ENCODE measurements at places on chromosomes 3 and 15.

- DNase-seq, result no peak
These were observed 408.2 kb upstream of the RASGRP1 start for GRCh38 chr15:38972831-38973230.

DNA sequence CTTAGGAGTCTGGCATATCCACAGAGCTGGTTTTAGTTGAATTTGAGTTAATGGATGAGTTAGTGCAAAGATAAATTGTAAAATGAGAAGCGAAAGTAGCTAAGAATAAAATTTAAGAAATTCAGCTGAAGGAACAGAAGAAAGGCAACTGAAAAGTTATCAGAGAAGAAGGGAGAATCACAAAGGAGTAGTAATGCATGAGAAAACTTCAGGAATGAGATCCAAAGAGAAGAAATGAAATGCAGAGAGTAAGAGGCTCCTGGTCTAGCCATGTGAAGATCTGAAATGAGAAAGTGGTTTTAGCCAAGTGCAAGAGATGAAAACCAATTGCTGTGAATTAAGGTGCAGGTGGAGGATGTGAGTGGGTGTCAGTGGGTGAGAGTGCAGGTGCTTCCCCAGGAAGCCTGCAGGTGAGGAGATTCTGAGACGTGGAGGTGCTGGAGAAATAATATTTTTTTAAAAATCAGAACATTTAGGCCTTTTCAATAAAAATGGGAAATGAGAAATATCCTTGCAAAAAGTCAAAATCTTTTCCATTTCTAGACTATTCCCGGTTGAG is 18.5 kb downstream of the KBTBD8 start:
- no peak for DNase-seq

DNA sequence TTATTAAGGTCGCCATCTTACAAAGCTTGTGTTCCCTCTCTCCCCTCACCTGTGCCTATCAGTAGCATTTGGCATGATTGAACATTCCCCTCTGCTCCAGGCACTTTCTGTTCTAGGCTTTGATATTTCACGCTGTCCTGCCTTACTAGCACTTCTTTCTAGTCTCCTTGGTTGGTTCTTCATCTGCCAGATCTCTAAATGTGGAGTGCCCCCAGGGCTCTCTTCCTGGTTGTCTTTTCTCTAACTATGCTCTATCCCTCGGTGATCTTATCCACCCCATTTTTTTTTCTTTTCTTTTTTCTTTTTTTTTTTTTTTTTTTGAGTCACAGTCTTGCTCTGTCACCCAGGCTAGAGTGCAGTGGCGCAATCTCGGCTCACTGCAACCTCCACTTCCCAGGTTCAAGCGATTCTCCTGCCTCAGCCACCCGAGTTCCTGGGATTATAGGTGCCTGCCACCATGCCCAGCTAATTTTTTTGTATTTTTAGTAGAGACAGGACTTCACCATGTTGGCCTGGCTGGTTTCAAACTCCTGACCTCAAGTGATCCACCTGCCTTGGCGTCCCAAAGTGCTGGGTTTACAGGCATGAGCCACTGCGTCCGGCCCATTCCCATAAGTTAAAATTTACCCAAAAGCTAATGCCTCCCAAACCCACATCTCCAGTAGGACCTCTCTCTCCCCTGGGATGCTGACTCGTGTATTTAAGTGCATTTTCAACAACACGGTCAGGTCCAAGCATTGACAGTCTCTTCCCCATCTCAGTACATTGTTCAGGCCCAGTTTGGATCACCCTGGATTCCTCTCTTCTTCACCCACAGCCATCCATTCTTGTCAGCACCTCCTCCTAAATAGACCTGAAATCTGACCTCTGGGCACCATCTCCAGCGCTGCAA is 5.2 kb downstream of the NUSAP1 start:
- DNase-seq, result no peak

DNA sequence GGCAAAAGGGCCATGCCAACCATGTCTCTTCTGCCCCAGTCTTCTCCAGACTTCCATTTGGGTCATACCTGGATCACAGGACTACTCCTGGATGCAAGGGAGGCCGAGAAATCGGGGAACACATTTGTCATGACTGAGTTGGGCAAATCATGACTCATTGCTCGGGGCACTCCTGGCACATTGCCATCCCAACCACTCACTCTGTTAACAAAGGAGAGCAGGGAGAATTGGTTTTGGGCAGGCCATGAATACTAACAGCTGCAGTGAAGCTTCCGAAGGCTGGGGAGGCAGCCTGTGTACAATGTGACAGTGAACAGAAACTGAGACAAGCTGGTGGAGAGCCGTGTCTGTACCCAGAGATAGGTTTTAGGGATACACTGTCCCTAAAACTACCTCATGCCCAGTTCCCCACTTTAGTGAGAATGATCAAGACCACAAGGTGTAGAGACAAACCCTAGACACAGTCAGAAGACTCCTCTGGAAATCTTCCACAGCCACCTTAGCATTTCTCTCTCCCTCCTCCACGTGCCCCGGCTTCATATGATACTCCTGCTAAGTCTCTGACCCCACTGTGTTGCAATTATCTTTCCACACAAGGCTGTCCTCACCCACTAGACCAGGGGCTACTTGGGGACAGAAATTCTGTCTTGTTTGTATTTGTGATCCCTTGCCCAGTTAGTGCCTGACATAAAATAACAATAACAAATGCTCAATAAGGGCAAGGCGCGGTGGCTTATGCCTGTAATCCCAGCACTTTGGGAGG is 10.5 kb upstream of the BUB1B start:
- DNase-seq, result peak; percentile 45

DNA sequence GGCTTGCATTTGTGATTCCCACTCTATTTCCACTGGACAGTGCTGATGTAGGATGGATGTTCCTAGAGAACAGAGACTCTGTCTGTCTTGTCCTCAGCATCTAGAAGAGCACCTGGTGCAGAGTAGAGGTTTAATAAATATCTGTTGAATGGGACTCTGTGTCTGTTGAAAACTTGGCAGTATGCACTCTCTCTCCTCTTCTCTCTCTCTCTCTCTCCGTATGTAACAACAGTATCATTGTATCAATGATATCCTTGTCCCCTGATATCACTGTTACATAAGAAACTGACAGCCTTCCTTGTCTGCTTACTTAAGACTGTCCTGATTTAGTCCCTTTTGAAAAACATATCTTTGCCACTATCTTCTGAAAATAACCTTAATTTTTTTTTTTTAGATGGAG is 24.3 kb upstream of the MGLL start:
- no peak for DNase-seq

- DNase-seq, result no peak
These were observed 38.9 kb upstream of the DCLK3 start for GRCh38 chr3:36803091-36803791.

Data from psoas muscle (tissue), 8 donors.